ENCODE measurements at places on chromosomes 1 and 21. TPM values are rescaled to one million over a fixed set of nuclear protein-coding genes. Genes with fewer than 3 reads are reported as not detected.

Gene MPZL1
- total RNA-seq: 92.6 TPM

Gene CCDC17
- 2.2 TPM for total RNA-seq

Gene FAM151A
- not detected for total RNA-seq

GRCh38 chr1:31243501-31244286 is 4.0 kb upstream of the NKAIN1 start:
- H3K36me3 ChIP-seq: no peaks in the 10 kb centered on the region
- peaks cover 8% of the 10 kb centered on the region for H3K27me3 ChIP-seq
- H3K4me1 ChIP-seq: peaks cover 7% of the 10 kb centered on the region
- DNase-seq: no peak
- H3K4me3 ChIP-seq: no peak overlapping the region

DNA sequence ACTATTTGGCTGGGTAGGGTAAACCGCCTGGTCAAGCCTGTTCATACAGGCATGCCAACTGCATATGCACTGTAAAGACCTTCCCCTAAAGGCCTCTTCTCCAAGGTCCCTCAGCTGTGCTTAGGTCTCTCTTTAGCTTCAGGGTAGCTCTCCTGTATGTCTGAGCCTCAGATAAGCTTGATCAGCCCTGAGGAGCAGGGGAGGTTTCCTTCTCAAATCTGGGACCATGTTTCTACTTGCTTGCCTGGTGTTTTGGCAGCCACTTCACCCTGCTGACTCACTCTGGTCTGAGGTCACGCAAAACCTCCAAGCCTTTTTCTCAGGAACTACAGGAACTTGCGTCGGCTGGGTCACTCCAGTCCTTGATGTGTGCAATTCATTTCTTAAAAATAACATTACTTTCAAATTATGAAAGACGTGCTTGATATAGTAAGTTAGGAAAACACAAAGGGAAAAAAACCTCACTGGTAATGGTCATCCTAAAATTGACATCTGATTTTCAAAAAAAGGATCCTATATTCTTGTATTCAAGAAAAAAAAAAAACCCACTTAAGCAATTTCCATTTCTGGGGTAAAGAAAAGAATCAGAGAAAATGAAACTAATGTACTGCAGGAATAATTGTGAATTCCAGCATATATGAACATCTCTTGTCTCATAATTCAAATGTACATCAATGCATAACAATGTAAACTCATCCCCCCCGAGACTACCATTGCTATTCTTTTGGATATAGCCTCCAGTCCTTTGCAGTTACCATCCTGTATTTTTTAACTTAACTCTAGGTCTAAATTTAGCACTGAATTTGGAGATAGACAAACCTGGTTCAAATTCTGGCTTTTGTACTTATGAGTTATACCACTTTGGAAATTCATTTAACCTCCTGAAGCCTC is 24.8 kb upstream of the RNF19B start:
- no peaks in the 10 kb centered on the region for H3K27me3 ChIP-seq
- DNase-seq: peak; percentile 73
- H3K4me1 ChIP-seq: peaks cover 25% of the 10 kb centered on the region

DNA sequence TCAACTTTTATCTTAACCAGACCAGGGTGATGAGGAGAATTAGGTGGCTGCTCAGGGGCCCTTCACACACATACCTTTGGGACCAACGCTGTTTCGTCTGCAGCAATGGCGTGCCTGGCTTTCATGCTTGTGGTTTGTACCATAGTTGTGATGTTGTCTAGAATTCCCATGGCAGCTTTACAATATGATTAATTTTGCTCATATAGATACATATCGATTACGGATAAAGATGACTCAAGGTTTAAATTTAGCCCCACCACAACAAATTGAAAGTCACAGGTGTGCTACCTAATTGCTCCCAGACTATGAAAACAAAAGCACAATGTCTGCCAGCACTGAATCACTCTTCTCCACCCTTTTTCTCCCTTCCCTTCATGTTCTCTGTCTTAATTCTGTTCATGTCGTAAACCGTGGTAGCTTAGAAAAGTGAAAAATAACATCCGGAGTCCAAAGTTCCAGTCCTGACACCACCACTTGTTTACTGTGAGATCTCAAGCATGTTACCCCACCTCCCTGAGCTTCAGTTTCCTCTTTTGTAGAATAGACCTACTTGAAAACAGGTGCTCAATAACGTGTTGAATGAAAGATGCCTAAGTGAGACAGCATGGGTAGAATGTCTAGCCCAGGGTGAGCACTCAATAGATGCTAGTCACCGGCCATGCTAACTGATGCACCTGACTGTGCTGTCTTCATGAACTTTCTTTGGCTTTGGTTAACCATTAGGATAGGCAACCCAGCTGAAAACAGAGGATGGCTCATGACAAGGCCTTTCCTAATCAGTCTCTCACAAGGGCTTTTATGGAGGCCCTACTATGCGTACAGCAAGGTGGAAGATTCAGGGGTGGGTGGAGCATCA is 22.1 kb upstream of the JUN start:
- no peak for DNase-seq
- no peak overlapping the region for H3K4me3 ChIP-seq
- no peaks in the 10 kb centered on the region for H3K27me3 ChIP-seq
- no peaks in the 10 kb centered on the region for H3K36me3 ChIP-seq

DNA sequence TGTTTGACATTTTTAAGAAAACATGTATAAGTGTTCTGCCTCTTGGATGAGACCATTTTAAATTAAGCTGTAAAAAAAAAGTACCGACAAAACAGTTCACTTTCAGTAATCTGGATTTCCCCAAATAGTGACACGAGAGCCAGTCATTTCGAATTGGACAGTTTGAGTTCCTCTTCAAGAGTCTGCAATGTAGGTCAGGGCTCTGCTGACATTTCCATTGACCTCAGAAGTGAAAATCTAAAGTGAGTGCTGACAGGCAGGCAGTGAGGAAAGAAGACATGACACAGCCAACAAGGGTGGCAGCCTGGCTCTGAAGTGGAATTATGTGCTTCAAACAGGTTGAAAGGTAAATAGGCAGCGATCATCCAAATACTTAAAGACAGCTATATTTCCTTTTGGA is at the start of gene IL23R:
Gene IL23R (plus strand): TSS at position 259 of the 400 bp plus-strand sequence. CDS start 1,667 bp downstream, outside the sequence.
- no peaks in the 10 kb centered on the region for H3K4me1 ChIP-seq
- no peaks in the 10 kb centered on the region for H3K27me3 ChIP-seq
- H3K4me3 ChIP-seq: no peak within 1 kb of the TSS
- no peak within 1 kb of the TSS for H3K27ac ChIP-seq
- no peak for DNase-seq
- H3K36me3 ChIP-seq: no peaks in the 10 kb centered on the region

DNA sequence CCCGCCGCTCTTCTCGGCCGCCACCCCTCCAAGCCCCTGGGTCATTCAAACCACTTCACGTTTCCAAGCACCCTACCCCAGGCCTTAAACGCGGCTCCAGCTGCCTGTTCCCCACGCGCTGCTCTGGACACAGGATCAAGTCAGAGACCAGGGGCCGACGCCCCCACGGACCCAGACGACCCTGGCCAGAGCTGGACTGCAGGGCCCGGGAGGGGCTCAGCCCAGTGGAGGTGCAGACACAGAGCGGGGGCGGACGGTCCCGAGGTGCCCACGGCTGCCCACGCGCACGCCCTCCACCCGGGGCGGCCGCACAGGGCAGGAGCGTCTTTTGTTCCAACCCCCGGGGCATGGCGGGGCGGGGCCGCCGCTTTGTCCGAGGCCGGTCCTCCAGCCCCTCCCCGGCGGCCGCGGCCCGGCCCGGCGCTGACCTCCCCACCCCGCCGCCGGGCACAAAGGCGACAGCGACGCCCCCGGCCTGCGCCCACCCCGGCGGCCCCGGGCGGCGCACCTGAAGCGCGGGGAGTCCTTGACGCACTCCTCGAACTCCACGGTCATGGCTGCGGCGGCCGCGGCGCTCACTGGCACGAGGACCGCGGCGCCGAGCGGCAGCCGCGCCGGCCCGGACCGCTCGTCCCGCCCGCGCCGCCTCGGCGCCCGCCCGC is 338 bp downstream of the ACAP3 start:
- H3K27me3 ChIP-seq: no peaks in the 10 kb centered on the region
- peak overlapping the region; percentile 14 for H3K27ac ChIP-seq
- H3K36me3 ChIP-seq: peaks cover 12% of the 10 kb centered on the region
- peak overlapping the region; percentile 88 for H3K4me3 ChIP-seq
- peaks cover 29% of the 10 kb centered on the region for H3K4me1 ChIP-seq

DNA sequence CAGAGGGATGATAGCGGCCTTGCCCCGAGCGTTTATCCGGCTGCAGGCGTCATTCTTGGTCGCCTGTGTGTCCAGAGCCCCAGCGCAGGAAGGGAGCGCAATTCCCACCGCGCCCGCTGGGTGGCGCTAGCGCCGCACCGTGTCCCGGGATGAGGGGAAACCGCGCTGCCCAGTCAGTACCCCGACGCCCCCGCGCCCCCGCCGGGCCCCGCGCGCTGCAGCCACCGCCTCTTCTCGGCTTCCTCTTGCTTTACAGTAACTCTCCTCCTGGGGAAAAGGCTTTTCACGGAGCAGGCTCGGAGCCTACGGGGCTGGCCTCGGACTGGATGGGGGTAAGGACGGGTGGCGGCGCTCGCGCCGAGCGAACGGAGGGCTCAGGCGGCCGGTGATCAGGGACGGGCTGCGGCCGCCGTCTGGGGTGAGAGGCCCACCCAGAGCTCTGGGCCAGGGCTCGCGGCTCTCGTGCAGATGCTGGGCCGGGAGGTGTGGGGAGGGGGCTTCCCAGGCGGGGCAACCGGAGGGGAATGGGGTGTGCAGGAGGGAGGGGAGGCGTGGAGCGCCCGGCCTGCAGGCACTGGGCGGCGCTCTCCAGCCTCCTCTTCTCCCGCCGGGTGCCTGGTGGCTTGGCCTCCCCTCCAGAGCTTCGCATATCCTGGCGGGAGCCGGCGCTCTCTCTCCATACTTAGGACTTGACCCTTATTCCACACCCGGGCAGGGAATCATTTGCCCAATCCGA is 29.8 kb downstream of the TEX35 start:
- peak overlapping the region; percentile 87 for H3K4me3 ChIP-seq
- no peaks in the 10 kb centered on the region for H3K27me3 ChIP-seq
- H3K36me3 ChIP-seq: peaks cover 3% of the 10 kb centered on the region
- H3K4me1 ChIP-seq: no peaks in the 10 kb centered on the region

DNA sequence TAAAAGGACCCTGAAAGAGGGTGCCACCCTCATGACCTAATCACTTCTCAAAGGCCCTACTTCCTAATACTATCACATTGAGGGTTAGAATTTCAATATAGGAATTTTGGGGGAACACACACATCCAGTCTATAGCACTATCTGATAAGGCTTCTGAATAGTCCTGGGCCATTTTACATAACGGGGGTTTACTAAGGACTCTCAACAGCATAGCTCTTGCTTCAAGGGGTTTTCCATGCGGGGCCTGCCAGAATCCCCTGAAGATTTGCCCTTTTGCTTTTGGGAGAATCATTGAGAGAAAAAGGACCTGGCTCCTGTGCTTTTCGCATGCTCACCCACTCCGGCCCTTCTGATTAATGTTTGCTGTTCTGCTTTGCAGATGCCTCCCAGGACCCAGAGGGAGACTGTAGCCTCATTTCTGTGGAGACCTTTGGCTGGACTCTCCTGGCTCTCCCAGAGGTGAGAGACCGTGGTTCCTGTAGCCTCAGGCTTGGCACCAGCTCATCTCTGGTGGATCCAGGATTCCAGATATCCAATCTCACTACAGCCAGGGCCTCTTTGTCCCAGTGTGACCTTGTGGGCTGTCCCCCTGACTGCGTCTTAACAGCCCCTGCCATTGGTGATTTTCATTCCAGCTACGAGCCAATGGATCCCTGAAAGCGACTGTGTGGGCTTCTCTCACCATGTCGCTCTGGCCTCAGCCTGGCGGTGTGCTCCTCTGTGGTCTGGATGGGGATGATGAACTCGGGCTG is 72.6 kb downstream of the DDR2 start:
- DNase-seq: no peak
- H3K4me3 ChIP-seq: no peak overlapping the region
- no peaks in the 10 kb centered on the region for H3K27me3 ChIP-seq
- no peaks in the 10 kb centered on the region for H3K36me3 ChIP-seq

DNA sequence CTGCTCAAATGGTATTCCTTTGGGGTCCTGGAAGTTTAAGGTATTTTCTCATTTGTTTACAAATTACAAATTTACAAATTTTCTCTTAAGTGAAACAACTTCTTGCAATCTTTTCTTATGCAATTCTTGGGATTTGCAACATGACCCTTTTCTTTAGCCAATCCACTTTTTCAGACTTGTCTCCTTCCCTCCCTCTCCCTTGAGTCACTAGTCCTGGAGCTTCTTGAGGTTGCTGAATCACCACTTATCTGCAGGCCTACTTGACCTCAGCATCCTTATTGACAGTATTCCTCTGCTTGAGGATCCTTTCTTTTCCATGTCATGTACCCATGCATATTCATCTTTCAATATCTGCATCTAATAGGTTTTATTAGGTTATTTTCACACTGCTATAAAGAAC is 302.8 kb upstream of the ADAMTS5 start:
- H3K4me1 ChIP-seq: no peaks in the 10 kb centered on the region
- no peaks in the 10 kb centered on the region for H3K36me3 ChIP-seq
- no peaks in the 10 kb centered on the region for H3K27me3 ChIP-seq

DNA sequence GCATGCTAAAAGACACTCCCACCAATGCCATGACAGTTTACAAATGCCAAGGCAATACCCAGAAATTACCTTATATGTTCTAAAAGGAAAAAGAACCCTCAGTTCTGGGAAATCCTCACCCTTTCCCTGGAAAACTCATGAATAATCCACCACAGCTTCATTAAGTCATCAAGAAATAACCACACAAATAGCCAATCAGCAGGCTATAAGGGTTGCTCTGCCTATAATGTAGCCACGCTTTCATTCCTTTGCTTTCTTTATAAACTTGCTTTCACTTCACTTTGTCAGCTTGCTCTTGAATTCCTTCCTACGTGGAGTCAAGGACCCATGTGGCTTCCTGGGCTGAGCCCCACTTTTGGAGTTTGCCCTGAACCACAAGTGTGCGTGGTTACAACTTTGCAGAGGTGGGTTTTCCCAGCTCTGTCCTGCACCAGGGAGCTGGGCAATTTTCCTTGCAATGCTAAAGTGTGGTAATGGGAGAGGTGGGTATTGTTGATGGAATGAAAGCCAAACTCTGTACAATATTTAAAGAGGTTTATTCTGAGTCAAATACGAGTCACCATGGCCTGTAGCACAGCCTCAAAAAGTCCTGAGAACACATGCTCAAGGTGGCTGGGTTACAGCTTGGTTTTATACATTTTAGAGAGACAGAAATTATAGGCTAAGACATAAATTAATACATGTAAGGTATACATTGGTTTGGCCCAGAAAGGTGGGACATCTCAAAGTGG is 42.2 kb upstream of the COG2 start:
- no peak overlapping the region for H3K4me3 ChIP-seq
- no peak overlapping the region for H3K27ac ChIP-seq
- DNase-seq: no peak
- no peaks in the 10 kb centered on the region for H3K27me3 ChIP-seq
- H3K4me1 ChIP-seq: no peaks in the 10 kb centered on the region

- no peak overlapping the region for H3K4me3 ChIP-seq
- no peak for DNase-seq
- no peaks in the 10 kb centered on the region for H3K27me3 ChIP-seq
- H3K27ac ChIP-seq: no peak overlapping the region
- H3K4me1 ChIP-seq: no peaks in the 10 kb centered on the region
Measured at GRCh38 chr1:52651904-52652303, 18.9 kb downstream of the SHISAL2A start.

GRCh38 chr1:169858467-169858866 is 35.2 kb downstream of the SCYL3 start:
- H3K27ac ChIP-seq: no peak overlapping the region
- no peaks in the 10 kb centered on the region for H3K4me1 ChIP-seq
- peaks cover 41% of the 10 kb centered on the region for H3K36me3 ChIP-seq
- H3K4me3 ChIP-seq: no peak overlapping the region
- DNase-seq: no peak

Data from thoracic aorta (tissue), 2 donors.